Progenitor cell of endocrine pancreas (in vitro differentiated cells): ENCODE measurements at places on chromosomes 2 and 18. TPM values are rescaled to one million over a fixed set of nuclear protein-coding genes. Genes with fewer than 3 reads are reported as not detected.

KCNE4 gene
- 0.60 and 0.72 TPM in 2 replicates for total RNA-seq

CFC1B gene
- total RNA-seq, result not detected in 2 replicates

MARCHF4 gene
- total RNA-seq, result 2.0 and 2.2 TPM in 2 replicates

SCN1A gene
- 0.26 and 0.62 TPM in 2 replicates for total RNA-seq

GAREM1 gene
- 11.0 and 11.4 TPM in 2 replicates for total RNA-seq

KLHL29 gene
- total RNA-seq, result 4.4 and 5.5 TPM in 2 replicates

MROH2A gene
- not detected in 2 replicates for total RNA-seq

IL18RAP gene
- total RNA-seq, result not detected in 2 replicates

TMEFF2 gene
- 0.50 and 2.0 TPM in 2 replicates for total RNA-seq

AQP12A gene
- not detected in 2 replicates for total RNA-seq

CCDC121 gene
- 5.6 and 5.7 TPM in 2 replicates for total RNA-seq

AGXT gene
- 1.0 and 1.2 TPM in 2 replicates for total RNA-seq

CFAP65 gene
- 0.65 and 0.67 TPM in 2 replicates for total RNA-seq

MRPS9 gene
- total RNA-seq, result 42.3 and 42.8 TPM in 2 replicates

HOXD11 gene
- total RNA-seq, result not detected in 2 replicates

MEP1B gene
- not detected in 2 replicates for total RNA-seq

HAAO gene
- total RNA-seq, result 14.5 and 16.7 TPM in 2 replicates

DSG2 gene
- 119 and 120 TPM in 2 replicates for total RNA-seq

SLC5A7 gene
- 0.60 and 1.8 TPM in 2 replicates for total RNA-seq

ZC3H6 gene
- 7.3 and 7.8 TPM in 2 replicates for total RNA-seq

SLC4A5 gene
- total RNA-seq, result 4.1 and 5.9 TPM in 2 replicates

PRSS56 gene
- not detected in 2 replicates for total RNA-seq

AOX1 gene
- total RNA-seq, result 4.1 and 5.5 TPM in 2 replicates

PHOSPHO2 gene
- 13.5 and 17.3 TPM in 2 replicates for total RNA-seq

ERFE gene
- total RNA-seq, result 0.91 and 1.3 TPM in 2 replicates

SPATS2L gene
- 110 and 121 TPM in 2 replicates for total RNA-seq

HDAC4 gene
- total RNA-seq, result 38.4 and 46.2 TPM in 2 replicates

DIPK1C gene
- total RNA-seq, result not detected in 2 replicates

POTEJ gene
- 0.19 and 0.24 TPM in 2 replicates for total RNA-seq

TMEM247 gene
- not detected in 2 replicates for total RNA-seq

PLB1 gene
- total RNA-seq, result 0.65 and 0.78 TPM in 2 replicates

ASB18 gene
- not detected in 2 replicates for total RNA-seq

MYO1B gene
- total RNA-seq, result 157 and 158 TPM in 2 replicates

GNAL gene
- 10.0 and 10.5 TPM in 2 replicates for total RNA-seq

INHBB gene
- total RNA-seq, result 0.16 TPM in 1 of 2 replicates, not detected in the other

IMP4 gene
- 43.0 and 44.8 TPM in 2 replicates for total RNA-seq

SERPINB13 gene
- total RNA-seq, result not detected in 2 replicates

CROCC2 gene
- total RNA-seq, result 0.36 and 0.40 TPM in 2 replicates

CRIM1 gene
- total RNA-seq, result 25.8 and 33.8 TPM in 2 replicates

SLC35G4 gene
- total RNA-seq, result not detected in 2 replicates

ESPNL gene
- 0.31 and 0.40 TPM in 2 replicates for total RNA-seq

TMEM87B gene
- total RNA-seq, result 15.4 and 15.9 TPM in 2 replicates

EIF2AK2 gene
- 34.7 and 36.5 TPM in 2 replicates for total RNA-seq

VWA3B gene
- total RNA-seq, result 0.12 and 0.47 TPM in 2 replicates

DPP10 gene
- 44.6 and 44.9 TPM in 2 replicates for total RNA-seq

NPHP1 gene
- 13.5 and 14.3 TPM in 2 replicates for total RNA-seq

NEU4 gene
- 1.3 and 1.4 TPM in 2 replicates for total RNA-seq

MAL gene
- not detected in 2 replicates for total RNA-seq

IL1R2 gene
- total RNA-seq, result not detected in 2 replicates

UGT1A5 gene
- total RNA-seq, result not detected in 2 replicates

AFF3 gene
- total RNA-seq, result 7.3 and 7.5 TPM in 2 replicates

CD28 gene
- total RNA-seq, result not detected in 2 replicates

ANKRD53 gene
- 3.7 and 5.4 TPM in 2 replicates for total RNA-seq

SFT2D3 gene
- 13.7 and 15.3 TPM in 2 replicates for total RNA-seq

ABHD1 gene
- 0.31 and 0.34 TPM in 2 replicates for total RNA-seq

GPR45 gene
- total RNA-seq, result not detected in 2 replicates

NETO1 gene
- 52.4 and 57.5 TPM in 2 replicates for total RNA-seq
